Karpas-422 (cell line): ENCODE measurements at places on chromosomes 11 and 22.
A peak's percentile ranks its signal among the peaks of the same experiment; 100 is the strongest.

DNA sequence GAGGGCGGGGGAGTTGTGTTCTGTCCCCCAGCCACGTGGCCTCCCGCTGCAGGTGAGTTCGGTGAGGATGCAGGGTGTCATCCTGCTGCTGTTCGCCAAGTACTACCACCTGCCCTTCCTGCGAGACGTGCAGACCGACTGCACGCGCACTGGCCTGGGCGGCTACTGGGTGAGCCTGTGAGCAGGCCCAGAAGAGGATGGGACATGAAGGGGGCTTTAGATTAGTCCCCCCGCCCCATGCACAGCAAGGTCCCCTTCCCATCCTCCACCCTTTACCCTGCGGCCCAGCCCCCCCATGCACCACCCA, 4.1 kb downstream of the INPP5J start:
- DNase-seq: no peak

DNA sequence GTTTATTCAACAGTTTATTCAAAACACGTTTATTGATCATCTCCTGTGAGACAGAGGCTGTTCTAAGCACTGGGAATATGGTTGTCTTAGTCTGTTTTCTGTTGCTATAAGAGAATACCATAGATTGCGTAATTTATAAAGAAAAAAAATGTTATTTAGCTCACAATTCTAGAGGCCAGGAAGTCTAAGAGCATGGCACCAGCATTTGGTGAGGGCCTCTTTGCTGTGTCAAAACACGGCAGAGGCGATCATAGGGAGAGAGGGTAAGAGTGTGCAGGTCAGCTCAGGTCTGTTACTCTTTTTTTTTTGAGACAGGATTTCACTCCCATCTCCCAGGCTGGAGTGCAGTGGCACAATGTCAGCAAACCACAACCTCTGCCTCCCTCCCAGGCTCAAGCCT, 5.2 kb upstream of the IL17RA start:
- no peak for DNase-seq

DNA sequence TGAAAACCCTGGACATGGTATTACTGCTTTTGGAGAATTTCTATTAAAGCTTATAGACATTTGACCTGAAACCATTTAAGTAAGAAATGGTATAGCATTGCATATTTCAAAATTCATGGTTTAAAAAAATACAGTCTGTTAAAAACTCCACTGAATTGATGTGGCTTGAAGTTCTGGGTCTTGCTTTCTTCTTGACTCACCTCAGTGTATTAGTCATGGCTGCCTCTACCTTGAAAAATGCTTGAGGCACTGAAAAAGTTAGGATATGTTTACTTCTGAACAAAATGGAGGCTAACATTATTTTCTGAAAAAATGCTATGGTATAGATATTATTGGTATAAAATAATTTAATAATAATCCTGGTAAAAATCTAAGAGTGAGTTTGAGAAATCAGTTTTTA, 349.2 kb downstream of the AASDHPPT start:
- no peak for DNase-seq

DNA sequence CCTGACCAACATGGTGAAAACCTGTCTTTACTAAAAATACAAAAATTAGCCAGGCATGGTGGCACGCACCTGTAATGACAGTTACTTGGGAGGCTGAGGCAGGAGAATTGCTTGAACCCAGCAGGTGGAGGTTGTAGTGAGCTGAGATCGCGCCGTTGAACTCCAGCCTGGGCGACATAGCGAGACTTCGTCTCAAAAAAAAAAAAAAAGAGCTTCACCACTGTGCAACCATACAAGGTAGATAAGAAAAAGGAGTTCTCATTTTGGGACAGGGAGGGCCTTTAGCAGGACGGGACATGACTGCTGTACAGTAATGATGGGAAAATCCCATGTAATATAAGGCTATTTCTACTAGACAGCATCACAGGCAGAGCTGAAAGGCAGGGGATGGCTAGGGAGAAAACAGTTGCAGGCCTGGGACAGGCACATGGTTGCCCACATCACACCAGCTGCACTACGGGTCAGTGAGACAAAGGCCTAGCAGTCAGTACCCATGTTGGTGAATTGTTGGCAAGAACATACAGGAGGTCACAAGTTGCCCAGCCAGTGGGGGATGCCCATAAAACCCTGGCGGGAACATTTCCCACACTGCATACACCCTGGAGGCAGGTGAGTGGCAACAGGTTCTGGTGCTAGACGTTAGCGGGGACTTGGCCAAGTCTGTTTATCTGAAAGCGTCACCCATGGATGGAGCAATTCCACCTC, 5.4 kb downstream of the TANGO2 start:
- DNase-seq: no peak

- peak; percentile 44 for DNase-seq
Observed at GRCh38 chr11:35487532-35488078, 37.8 kb downstream of the PAMR1 start.

GRCh38 chr11:66116576-66117361, 46.7 kb downstream of the PACS1 start:
- no peak for DNase-seq

GRCh38 chr22:37103656-37104452, 5.7 kb downstream of the TMPRSS6 start:
- no peak for DNase-seq

DNA sequence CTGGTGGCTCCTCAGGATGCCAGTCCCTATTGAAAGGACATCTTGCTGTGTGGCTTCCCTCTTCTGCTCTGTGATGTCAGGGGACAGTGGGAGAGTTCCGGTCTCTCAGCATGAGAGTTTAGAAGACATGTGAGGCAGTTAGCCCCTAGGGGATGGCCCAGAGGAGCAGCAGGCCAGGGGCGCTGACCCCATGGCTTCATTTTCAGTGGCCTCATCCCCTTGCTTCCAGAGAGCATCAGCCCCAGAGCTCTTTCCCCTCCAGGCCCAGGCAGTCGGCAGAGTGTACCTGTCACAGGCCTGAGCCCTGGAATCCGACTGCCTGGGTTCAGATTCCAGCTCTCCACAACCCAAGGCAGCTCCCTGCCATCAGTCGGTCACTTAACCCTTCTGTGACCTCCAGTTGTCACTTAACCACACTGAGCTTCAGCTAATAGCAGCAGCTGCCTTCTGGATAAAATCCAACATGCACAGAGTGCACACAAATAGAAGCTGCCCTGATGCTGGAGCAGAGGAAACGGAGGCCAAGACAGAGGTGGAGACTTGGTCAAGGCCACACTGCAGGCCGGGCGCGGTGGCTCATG, 14.1 kb upstream of the LRRC10B start:
- DNase-seq: no peak

DNA sequence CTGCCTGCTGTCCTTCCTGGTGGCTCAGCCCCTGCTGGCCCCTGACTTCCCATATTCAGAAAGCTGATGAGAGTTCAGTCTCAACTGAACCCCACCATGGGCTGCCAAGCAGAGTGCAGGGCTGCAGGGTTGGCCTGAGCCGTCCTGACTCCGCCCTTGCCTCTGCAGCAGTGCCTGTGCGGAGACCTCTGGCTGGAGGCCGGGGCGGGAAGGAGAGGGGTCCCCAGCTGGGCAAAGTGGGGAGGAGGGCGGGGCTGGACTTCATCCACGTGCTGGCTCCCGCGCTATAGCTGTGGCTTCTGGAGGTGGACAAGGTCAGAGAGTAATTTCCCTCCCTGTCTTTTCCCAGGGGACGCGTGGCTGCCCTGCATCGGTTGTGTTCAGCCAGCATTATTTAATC, 13.6 kb downstream of the GLB1L3 start:
- DNase-seq: no peak

DNA sequence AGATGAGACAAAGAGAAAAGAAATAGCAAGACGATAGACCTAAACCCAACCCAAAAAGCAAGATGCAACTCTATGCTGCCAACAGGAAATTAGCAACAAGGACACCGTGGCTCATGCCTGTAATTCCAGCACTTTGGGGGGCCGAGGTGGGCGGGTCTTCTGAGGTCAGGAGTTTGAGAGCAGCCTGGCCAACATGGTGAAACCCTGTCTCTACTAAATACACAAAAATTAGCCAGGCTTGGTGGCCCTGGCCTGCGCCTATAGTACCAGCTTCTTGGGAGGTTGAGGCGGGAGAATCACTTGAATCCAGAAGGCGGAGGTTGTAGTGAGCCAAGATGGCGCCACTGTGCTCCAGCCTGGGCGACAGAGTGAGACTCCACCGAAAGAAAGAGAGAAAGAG, 24.3 kb upstream of the IL10RA start:
- no peak for DNase-seq
